ENCODE measurements at places on chromosomes 1 and 21.

DNA sequence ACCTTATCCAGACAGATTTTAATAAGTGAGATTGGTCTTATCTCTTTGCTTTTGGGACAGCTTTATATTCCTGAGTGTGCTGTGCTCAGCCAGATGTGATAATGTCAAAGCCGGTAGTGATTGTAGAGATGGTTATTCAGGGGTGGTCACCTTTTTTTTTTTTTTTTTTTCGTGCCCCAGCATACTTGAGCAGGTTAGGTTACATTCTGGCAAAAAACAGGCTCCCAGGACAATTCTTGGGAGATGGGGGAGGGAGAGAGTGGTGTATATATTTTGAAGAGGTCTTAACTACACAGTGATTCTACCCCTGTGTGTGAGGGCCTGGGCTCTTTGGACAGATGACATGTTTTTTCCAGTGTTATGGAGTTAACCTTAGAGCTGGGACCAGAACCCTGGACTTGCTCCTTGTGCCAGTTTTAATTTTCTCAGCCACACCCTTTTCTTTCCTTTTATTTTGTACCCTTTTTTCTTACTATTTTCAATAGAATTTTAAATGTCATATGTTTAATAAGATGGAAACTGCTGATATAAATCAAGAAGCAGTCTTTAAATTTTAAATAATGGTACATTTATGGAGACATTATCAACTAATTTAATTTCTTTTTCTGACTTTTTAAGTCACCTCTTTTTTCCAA, 88.4 kb downstream of the DYRK1A start:
- no peak for DNase-seq

DNA sequence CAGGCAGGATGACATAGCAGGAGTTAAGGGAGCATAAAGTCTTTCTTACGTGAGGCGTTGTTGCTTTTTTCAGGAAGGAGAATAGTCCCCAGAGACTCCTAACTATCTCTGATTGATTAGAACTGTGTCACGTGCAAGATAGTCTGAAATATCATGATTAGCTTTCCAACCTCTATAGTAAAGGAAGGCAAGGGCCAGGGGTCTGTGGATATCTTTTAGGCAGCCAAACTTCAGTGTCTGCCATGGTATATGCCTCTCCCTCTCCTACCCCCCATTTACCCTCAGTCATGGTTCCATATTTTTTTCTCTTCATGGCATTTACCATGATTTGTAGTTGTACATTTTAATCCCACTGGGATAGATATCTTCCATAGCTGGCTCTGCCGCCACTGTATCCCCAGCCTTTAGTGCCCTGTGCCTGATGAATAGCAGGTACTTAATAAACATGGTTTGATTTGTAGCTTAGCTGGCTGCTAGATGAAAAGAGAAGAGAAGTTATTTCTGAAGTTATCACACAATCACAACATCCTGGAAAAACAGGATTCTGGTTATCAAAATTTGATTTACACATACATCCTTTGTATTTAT, 318.7 kb upstream of the ST6GALNAC5 start:
- no peak for DNase-seq

DNA sequence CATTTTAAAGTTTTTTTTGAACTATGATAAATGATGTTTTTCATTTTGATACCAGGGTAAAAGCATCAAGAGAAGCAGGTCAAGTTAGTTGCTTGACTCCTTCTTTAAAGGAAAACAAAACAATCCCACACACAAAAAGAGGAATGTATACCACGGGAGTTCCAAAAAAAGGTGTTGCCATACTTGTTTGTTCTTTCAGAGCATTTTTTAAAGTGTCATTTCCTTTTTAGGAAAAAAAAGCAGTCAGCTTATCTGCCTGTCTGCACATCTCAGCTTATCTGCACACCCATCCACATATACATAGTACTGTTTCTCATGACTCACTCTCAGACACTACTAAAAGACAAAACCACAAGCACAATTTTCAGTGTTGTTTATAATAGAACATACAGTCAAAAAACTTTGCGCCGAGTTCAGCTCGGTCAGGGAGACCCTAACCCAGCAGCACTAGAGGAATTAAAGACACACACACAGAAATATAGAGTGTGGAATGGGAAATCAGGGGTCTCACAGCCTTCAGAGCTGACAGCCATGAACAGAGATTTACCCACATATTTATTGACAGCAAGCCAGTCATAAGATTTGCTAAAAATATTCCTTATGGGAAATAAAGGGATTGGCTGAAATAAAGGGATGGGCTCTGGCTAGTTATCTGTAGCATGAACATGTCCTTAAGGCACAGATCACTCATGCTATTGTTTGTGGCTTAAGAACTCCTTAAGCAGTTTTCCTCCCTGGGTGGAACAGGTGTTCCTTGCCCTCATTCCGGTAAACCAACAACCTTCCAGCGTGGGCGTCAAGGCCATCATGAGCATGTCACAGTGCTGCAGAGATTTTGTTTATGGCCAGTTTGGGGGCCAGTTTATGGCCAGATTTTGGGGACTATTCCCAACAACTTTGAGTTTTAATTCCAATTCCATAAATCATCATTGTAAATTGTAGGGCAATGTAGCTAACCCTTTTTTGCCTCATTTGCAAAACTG, 11.4 kb upstream of the MNDA start:
- no peak for DNase-seq

- peak; percentile 79 for DNase-seq
Observed at GRCh38 chr21:36134803-36135390, at the start of gene CBR3. TSS of gene CBR3 (plus strand) at chr21:36135079. CDS start at chr21:36135193, 114 bp downstream.

GRCh38 chr1:83857716-83858115, 141.2 kb downstream of the TTLL7 start:
- DNase-seq, result no peak
